Endothelial cell of umbilical vein (primary cell): ENCODE measurements at places on chromosomes 7 and 10.

DNA sequence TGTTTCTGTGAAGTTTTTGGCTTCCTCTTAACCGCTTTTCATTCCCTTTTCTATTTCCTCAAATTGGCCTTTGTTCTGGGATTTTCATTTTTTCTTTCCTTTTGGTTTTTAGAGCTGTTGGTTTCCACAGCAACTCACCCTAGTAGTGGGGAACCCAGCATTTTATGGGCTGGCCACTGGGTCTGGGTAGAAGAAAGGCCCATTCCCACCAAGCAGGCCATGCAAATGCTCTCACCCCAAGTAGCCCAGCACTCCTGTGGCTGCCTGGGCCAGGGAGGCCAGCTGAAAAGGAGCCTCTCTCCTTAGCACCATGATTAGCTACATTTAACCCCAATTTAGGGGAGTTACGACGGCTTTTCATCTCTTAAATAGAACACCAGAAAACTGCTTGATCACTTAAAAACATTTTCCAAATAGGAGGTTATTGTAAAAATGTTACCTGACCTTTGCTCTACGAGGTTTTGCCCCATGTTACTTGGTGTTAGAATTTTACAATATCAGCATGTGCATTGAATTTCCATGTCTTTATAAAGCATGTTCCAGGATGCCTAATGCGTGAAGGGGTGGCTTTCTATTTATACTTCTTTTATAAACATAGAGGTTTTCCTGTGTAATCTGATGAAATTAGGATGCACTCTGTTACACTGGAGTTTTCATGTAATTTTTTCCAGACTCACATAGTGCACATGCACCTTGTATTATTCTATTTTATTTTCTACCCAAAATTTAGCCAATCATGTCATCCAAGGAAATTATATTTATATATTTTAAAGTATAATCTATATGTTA, 75.4 kb downstream of the FAM171A1 start:
- no peak for DNase-seq

GRCh38 chr7:126698446-126698845, 554.3 kb downstream of the GRM8 start:
- peak; percentile 6 for DNase-seq

GRCh38 chr10:85623758-85624157, 742.8 kb downstream of the GRID1 start:
- no peak for DNase-seq

DNA sequence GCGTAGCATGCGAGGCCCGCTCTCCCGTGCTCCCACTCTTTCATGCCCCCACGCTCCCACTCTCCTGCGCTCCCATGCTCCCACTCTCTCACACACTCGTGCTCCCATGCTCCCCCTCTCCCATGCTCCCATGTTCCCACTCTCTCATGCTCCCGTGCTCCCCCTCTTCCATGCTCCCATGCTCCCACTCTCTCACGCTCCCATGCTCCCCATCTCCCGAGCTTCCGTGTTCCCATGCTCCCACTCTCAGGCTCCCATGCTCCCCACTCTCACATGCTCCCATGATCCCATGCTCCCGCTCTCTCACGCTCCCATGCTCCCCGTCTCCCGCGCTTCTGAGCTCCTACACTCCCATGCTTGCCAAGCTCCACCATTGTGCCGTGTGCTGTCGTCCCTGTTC, 84.4 kb upstream of the ANLN start:
- no peak for DNase-seq

DNA sequence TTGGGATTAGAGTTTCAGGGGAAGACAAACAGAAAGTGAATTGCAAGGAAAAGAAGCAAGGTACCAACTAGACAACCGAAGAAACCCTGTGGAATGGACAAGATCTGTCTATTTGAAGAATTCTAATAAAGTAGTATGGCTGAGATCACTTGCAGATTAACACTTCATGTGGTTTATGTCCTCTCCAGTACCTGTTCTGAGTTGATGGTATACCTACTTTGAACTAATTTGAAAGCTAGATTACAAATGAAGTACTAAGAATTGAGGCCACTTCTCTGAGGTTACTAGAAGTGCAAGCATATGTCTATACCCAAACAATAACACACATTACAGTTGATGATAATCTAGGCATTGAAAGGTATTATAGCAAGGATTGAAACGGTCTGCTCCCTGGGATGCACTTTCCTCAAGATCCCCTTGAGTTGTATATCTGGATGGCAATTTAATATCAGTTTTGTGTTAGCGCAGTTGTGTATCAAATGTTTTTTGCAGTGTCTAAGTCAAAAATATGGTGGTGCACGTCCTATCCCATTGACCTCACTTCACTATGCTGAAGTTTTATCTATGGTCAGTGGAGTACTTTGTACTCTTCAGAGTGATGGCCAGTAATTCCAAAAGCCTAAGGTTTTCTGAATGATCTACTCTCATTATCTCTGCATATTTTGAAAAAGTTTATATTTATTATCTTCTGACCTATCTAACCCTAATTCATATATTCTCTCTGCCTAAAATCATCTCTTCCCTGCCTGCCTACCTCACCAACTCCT, 25.9 kb downstream of the ZNF277 start:
- DNase-seq, result no peak

DNA sequence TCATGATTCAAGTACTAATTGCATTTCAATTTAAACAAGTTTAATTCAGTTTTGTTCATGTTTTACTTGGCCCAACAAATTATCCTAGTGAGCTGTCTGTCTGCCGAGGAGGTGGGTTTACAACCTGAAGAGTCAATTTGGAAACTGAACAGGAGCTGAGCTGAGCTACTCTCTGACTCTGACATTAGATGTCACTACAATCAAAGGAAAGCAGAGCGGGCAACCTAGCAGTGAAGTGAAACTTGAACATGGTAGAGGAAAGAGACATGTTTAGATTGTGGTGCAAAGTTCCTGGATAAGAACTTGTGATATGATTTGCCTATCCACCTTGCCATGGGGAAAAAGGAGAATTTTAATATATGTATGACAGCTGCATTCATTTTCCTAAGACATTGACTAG, 9.6 kb upstream of the AGR3 start:
- DNase-seq, result peak; percentile 56

GRCh38 chr7:102170393-102170970, 116.2 kb upstream of the SH2B2 start:
- DNase-seq, result peak; percentile 73

DNA sequence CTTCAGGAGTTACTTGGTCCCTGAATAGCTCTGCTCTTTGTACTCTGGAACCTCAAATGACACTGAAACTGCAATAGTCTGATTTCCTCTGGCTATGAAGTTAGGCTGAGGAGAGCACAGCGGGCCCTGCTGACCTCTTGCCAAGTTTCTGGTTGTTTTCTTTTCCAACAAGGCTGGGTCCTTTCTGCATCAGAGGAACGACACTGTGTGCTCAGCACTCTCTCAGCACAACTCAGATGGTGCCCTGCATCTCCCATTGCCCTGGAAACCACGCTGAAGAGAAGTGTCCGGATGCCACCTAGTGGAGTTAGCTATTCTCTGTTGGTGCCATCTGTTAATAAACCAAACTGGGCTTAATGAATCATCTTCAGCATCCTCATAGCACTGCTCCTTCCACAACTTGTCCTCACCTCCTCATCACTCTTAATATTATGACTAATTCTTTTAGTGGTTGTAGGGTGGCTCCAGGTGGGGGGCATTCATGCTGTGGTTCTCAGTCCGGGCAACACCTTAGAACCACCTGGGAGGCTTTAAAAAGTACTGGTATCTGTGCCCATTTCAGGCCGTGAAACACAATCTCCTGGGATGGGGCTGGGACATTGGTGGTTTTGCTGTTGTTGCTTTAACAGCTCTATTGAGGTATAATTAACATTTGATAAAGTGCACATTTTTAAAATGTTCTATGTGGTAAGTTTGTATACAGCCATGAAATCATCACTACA, 8.2 kb upstream of the EFCAB10 start:
- DNase-seq, result peak; percentile 81

- DNase-seq, result no peak
Measured at GRCh38 chr10:119516381-119517234, 25.9 kb downstream of the RGS10 start.

- no peak for DNase-seq
Measured at GRCh38 chr10:84405662-84406061, 77.3 kb downstream of the CCSER2 start.

GRCh38 chr10:103441206-103441605, 11.0 kb downstream of the CALHM2 start:
- no peak for DNase-seq

- DNase-seq, result no peak
Measured at GRCh38 chr10:36057180-36057579, 415.1 kb upstream of the FZD8 start.

DNA sequence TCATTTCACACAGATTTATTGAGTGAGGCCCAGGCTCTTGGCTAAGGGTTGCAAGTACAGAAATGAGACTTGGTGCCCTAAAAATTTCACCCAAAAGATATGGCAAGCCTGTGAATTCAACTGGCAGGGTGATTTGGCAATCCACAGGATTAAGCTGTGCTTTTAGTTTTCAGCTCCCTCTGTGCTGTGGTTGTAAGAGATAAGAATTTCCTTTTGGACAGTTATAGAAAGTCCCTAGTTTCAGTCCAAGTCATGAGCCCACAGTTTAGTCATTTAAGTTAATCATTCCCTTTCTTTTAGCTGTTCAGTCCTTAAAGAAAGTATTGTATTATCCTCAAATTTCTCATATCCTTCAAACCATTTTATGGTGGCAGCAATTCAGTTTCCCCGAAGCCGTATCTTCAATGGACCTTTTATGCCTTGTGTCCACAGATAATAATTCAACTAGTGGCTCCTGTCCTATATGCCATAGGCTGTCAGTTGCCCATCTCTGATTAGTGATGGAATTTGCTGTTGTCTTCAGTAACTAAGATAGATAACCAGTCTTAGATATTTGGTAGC, 73.4 kb upstream of the NAMPT start:
- no peak for DNase-seq

- DNase-seq, result no peak
Measured at GRCh38 chr10:22489467-22489866, 144.2 kb downstream of the SPAG6 start.

DNA sequence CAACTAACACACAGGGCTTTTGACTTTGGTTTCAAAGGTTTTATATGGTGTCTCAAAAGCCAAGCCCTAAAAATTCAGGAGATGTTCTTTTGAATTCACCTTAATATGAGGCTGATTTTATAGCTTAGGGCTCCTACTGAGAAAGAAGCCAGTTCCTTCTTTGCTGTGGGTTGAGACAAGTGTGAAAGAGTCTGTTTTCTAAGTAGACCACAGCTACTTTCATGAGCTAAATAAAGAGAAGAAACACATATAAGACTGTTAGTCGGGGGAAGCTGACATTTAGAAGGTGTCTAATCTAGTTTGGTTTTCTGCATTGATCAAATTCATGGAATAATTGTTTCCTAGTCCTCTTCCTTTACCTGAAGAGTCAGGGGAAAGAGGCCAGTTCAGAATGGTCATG, 332.1 kb upstream of the CELF2 start:
- no peak for DNase-seq

GRCh38 chr10:100509241-100509840, 10.3 kb downstream of the SEC31B start:
- no peak for DNase-seq
